Esophagus muscularis mucosa (tissue), 4 donors: ENCODE measurements at places on chromosomes 2 and 18.

DNA sequence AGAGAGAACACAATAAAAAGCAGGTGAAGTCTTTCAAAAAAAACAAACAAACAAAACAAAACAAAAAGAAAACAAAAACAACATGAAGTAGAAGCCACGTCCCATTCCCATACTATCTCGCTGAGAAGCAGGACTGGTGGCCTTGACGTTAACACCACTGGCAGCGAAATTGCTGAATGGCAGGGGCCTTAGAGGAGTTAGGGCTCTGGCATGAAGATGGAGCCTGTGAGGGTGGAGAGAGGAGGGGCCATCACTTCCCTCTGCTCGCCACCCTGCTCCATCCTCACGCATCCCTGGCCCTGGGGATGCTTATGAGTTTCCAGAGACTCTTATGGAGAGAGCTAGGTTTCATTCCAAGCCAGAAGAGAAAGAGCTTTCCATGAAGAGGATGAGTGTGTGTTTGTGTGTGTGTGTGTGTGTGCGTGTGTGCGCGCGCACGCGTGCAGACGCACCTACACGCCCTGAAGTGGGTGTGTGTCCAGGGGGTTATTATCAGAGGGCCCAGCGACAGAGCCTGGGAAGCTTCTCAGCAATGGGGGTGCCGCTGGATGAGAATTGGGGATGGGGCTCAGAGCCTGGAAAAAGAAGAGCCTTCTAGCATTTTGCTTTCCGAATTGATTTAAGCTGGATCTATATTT lies 20.4 kb upstream of the IMPA2 start:
- no peak for DNase-seq

DNA sequence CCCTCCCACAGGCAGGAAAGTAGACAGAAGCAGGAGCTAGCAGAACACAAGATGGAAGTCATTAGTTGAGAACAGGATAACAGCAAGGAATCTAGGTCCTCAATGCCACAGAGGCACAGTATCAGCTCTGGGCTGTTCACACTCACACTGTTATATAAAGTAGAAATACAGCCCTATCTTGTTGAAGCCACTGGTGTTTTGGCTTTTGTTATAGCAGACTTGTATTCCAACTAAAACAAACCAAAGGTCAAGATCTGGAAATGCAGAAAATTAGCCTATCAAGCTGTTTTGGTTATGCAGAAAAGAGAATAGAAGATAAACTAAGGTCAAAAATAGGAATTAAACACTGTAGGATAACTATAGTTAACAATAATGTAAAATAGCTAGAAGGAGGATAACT lies 37.5 kb upstream of the L3MBTL4 start:
- no peak for DNase-seq

DNA sequence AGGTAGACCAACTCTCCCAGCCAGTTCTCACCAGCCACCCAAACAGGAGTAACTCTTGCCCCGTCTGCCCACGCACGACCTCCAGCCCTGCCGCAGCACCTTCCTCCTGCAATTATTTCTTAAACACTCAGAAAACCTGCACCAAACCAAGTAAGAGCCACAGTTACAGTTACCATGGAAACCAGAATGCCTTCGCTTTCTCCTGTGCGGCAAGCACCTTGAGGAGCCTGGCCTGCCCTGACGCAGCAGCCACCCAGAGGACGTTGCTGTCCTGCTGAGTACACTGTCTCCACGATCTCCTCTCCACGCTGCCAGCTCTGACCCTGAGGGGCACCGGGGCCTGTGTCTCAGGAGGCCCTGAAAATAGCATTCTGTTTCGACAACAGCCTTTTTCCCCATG lies 94.3 kb upstream of the SMIM21 start:
- peak; percentile 79 for DNase-seq

DNA sequence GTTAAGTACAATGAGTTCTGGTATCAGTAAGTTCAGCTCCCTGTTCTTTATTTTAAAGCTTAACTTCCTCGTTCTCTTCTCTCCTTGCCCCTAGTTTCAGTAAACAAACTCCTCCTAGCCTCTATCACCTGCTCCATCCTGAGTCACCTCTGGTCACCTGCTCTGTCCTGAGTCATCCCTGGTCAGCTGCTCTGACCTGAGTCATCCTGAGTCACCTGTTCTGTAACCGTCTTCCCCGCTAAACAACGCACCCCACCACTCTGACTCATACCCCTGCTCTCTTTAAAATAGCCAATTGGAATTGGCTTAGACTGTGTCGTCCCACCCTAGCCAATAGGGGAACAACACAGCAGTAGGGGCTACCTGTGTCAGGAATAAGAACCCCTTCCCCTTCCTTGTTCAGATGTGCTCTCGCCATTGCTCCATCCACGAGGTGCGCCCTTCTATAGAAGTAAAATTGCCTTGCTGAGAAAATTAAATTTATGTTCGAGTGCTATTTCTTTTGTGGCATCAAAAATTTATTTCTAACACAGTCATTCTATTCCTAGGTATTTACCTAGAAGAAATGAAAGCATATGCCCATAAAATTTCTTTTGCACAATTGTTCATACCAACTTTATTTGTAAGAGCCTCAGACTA lies 24.9 kb upstream of the RMND5A start:
- no peak for DNase-seq

- no peak for DNase-seq
These were observed 109.2 kb downstream of the VIT start for GRCh38 chr2:36805635-36806224.

DNA sequence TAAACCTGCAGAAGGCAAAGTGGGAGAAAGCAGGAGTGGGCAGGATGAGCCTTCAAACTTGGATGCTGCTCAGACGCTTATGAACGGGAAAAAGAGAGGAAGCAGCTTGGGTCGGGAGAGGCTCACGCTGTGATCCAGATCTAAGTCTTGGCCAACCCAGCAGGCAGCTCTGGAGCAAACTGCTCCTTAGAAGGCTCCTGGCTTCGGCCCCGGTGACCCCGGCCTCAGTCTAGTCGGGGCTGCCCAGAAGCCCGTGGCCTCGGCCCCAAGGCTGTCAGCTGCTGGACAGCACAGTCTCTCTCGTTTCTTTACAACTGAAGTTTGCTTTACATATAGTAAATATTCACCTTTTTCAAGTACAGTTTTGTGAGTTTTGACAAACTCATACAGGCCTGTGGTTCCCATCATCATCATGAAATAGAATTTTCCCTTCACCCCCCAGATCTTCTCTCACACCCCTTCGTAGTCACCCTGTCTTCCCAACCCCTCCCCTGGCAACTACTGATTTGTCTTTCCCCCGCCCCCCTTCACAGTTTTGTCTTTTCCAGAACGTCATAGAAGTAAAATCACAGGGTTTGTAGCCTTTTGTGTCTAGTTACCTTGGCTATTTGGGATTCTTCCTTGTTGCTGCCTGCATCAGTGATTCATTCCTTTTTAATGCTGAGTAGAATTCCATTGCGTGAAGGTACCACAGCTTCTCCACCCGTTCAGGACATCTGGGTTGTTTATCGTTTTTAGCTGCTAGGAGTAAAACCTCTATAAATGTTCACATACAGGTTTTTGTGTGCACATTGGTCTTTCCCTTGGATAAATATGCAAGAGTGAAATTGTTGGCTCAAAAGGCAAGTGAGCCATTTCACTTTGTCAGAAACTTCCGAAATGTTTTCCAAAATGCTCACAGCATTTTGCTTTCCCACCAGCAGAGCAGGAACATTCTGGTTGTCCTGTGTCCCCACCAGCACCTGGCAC lies 35.1 kb downstream of the MYO7B start:
- no peak for DNase-seq

DNA sequence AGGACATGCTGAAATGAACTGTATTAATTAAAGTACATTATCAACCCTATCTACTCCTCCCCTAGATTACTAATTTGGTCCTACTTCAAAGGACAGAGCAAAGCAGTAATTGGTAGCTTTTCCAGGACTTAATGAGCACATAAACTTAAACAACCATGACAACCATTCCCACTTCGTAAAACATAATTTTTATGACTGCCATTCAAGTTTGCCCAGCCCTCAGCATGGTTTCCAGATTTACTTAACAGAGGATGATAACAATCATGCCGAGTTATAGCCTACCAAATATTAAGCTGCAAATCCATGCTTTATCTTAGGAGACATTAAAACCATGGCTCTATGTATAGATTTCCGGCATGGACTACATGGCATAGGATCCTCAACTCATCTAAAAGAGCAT lies 401.1 kb upstream of the CHAC2 start:
- DNase-seq = no peak

DNA sequence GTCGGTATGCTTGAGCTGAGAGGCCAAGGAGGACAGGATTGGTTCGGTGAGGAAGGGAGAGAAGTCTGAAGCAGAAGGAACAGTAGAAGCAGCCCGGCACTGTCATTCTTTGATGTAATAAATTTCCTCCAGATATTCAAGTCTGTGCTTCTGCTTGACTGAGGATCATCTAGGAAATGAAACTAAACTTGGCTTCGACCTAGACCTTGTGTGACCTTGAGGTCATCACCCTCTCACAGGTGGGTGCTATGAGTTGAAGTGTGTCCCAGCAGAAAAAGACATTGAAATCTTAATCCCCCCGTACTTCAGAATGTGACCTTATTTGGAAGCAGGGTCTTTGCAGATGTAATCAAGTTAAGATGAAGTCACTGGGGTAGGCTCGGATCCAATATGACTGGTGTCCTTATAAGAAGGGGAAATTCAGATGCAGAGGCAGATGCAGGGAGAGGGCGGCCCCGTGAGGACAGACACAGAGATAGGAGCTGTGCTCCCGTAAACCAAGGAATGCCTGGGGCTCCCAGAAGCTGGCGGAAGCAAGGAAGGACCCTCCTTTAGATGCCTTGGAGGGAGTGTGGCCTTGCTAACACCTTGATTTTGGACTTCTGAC lies 49.0 kb downstream of the PRKCE start:
- no peak for DNase-seq

DNA sequence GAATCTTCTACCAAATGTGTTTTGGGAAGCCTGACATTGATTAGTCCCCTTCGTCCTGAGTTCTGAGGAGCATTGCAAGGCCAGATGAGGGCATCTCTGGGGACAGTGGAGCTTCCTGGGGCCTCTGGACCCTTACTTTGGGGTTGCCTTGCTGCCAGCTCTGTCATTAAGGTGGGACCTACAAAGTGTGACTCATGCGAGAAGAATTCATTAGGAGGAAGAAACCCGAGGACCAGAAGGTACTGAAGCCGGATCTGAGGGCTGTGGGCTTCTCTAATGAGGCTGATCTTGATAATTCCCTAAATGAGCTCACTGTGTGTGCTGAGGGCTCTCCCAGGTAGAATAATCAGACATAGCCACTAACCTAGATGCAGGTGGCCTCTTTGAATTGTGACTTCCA lies 695 bp upstream of the SCYGR2 start:
- DNase-seq = peak; percentile 79

DNA sequence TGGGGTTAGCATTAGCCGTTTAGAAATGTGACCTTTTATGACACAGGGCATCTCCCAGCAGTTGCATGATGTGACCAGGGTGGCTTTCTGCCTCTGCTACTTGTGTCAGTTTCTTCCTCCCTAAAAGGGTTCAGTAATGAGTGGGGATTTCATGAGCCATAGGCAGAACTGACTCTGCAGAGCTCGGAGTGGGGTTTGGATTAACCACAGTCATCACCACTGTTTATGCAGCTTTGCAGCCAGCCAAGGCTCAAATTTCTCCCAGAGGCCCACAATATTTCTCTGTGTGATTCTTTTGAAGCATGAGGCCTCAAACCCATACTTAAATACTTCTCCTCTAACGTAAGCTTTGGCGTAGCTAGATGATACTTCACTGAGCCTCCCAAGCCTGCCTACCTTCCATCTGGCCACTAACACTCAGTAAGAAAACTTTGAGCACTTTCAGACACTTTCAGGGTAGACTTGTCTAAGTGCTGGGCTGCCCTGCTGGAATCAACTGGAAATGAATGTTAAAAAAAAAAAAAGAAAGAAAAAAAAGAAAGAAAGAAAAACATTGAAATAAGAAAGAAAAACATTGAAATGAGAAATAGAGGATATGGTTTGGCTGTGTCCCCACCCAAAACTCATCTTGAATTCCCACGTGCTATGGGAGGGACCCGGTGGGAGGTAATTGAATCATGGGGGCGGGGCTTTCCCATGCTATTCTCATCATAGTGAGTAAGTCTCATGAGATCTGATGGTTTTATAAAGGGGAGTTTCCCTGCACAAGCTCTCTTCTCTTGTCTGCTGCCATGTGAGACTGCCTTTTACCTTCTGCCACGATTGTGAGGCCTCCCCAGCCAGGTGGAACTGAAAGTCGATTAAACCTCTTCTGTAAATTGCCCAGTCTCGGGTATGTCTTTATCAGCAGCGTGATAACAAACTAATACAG lies 11.5 kb upstream of the LAPTM4A start:
- no peak for DNase-seq

DNA sequence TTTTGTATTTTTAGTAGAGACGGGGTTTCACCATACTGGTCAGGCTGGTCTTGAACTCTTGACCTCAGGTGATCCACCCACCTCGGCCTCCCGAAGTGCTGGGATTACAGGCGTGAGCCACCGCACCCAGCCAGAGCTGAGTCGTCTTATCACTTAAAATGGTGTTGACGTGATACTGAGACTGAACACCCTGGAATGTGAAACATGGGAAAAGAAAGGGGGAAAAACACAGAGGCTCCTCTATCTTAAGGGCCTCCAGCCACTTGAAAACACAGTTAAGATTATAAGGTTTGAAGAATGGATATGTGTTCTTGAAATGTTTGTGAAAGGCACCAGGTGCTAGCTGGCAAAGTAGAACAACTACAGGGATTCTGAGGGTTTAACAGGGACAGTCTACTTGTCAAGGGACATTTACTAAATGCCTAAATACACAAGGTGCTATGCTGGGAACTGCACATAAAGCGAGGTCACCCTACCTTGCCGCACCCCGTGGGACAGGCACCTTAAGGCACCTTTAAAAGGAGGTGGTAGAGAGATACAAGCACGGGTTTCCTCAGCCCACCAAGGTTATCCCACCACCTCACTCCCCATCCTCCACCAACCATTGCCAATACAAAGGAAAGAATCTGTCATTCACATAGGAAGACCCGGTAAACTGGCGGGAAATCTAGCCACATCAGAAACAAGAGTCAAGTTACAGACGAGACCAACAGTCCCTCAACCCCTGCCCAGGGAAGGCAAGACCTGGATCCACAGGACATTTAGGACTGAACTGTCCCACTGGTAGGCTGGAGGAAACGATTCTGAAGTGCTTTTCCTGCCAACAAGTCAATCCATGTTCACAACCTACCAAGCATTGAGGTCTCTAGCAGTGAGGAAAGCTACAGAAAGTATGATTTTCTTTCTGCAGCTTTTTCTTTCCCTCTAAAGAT lies 43.4 kb downstream of the STK39 start:
- DNase-seq = no peak
